ENCODE measurements at places on chromosomes 16 and 17.

- no peak for DNase-seq
Measured at GRCh38 chr16:89346869-89347268, 129.4 kb downstream of the ZNF778 start.

GRCh38 chr17:46059486-46059885, 60.4 kb downstream of the STH start:
- DNase-seq = no peak

GRCh38 chr17:77366206-77366557, 225.4 kb downstream of the SEC14L1 start:
- DNase-seq = no peak

DNA sequence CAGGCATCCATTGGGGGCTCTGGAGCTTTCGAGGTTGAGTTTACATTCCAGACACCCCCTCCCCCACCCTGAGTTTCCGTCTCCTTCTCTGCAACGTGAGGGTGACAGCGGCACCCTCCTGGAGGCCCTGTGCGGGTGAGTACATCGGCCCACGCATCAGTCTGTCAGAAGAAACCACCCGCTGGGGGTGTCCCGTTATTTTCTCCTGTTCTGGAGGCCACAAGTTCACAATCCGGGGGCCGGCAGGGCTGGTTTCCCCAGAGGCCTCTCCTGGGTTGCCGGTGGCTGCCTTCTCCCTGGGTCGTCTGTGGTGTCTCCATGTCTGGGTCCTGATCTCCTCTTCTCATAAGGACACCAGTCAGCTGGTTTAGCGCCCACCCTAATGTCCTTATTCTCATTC, 35.7 kb downstream of the GSE1 start:
- no peak for DNase-seq

DNA sequence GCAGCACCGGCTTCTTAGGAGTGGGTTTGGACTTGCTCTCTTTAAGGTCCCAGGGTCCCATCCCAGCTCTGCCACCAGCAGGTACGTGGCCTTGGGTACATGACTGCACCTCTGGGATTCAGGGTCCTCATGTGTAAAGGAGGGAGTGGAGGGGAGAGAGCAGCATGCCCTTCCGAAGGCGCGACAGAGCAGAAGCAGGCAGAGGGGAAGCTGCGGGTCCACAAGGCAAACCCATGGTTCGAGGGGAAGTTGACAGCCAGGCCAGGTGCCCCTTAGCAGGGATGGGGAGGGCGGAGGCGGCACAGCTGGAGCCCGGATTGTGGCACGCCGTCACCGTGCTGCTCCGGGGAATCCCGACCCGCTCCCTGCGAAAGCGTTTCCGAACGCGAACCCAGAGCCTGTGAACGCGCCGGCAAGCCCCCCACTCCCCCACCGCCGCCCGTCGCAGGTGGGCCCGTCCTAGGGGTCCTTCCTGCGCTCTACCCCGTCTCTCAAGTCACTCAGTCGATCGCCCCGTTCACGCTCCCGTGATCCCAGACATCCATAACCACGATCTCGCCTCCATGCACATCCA, 4.1 kb upstream of the TBX2 start:
- DNase-seq = no peak

- no peak for DNase-seq
Measured at GRCh38 chr17:51869387-51869786, 289.1 kb downstream of the CA10 start.

- DNase-seq = no peak
Measured at GRCh38 chr17:32528825-32529224, 42.0 kb downstream of the CDK5R1 start.

- DNase-seq = no peak
Measured at GRCh38 chr16:17850581-17851250, 380.0 kb upstream of the XYLT1 start.

GRCh38 chr16:74199842-74200124, 96.8 kb upstream of the PSMD7 start:
- DNase-seq = no peak

DNA sequence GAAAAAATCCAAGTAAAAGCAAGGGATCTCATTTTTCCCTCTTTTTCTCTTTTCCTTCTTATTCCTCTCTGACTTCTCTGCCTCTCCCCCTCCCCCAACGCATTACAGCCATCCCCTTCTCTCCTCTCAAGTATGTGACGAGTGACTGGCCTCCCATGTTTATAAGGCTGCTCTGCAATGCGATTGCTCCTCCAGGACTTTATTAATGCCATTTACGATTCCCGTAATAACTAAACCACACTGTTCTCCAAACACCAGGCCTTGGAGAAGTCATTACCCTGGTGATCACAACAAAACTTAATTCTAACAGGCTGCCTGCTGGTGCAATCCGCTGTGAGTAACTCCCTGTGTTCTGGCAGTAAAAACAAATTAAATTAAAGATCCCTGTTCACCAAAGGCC, 88.8 kb downstream of the HS3ST3B1 start:
- DNase-seq = no peak

- no peak for DNase-seq
Measured at GRCh38 chr17:64205804-64206203, 57.3 kb downstream of the TEX2 start.

DNA sequence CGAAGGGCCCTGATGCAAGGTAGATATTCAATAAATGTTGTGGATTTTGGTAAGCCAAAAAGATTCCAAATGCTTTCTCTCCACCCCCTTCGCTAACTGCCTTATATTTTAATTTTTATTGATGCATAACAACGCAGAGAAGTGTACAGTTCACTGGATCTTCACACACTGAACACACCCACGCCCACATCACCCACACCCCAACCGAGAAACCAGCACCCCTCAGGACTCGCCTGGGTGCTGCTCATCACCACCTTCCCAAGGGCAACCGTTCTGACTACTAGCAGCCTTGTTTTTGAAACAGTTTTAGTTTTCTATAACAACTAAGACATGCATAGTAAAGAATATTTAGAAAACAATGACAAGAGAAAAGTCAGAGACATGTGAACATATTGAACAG, 9.1 kb upstream of the PLCG2 start:
- DNase-seq = no peak

GRCh38 chr16:4244254-4245076, 2.6 kb upstream of the SRL start:
- DNase-seq = no peak

DNA sequence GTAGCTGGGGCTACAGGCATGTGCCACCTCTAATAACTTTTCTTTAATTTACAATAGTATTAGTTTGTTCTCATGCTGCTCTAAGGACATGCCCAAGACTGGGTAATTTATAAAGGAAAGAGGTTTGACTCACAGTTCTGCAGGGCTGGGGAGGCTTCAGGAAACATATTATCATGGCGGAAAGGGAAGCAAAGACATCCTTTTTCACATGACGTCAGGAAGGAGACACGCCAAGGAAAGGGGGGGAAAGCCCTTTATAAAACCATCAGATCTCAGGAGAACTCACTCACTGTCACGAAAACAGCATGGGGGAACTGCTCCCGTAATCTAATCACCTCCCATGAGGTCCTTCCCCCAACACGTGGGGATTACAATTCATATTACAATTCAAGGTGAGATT, 18.3 kb downstream of the IL4R start:
- no peak for DNase-seq

GRCh38 chr16:12749076-12749475, 54.6 kb downstream of the CPPED1 start:
- DNase-seq = no peak

DNA sequence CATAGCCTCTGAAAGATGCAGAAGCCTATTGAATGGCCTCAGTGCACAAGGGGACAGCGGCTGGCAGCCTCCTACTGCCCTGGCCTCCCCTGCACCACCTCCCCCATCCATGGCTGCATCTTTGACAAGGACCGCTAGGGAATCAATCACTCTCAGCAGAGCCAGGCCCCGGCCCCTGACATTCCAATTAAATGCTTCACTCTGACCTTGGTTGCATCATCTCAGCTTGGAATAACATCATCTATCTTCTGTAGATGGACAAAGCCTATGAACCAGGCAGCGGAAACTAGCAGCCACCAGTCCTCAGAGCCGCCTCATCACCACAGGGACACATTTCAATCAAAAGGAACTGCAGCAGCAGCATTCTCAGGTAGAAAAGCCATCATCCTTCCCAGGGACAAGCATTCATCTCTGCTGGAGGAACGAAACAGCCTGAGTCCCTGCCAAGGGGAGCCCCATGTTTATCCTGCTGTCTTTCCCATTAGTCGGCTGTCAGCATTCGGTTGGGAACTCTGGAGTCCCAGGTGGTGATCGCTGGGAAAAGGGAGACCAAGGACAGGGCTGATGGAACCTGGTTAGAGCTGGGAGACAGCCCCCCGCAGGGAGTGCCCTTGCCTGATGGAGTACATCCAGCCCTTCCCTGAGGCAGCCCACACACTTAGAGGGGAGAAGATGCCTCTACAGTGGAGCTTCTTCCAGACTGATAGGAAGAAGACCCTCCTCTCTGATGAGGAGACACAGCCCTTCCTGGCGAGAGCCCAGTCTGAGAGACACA, 11.5 kb upstream of the TMEM132E start:
- DNase-seq = no peak

DNA sequence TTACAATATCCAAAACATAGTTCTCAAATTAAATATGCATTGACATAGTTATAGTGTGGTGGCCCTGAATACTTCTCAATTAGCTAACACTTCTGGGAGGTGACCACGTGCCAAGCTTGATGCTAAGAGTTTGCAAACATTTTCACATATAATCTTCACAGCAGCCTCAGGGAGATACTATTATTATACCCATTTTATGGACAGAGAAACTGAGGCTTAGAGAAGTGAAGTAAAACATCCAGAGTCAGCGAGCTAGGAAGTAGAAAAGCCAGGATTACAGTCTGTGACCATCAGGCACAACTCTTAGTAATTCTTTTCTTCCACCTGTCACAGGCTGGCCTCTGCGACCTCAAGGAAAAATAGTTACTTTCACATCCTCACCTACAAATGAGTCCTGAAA, 102.2 kb upstream of the IRX6 start:
- no peak for DNase-seq

DNA sequence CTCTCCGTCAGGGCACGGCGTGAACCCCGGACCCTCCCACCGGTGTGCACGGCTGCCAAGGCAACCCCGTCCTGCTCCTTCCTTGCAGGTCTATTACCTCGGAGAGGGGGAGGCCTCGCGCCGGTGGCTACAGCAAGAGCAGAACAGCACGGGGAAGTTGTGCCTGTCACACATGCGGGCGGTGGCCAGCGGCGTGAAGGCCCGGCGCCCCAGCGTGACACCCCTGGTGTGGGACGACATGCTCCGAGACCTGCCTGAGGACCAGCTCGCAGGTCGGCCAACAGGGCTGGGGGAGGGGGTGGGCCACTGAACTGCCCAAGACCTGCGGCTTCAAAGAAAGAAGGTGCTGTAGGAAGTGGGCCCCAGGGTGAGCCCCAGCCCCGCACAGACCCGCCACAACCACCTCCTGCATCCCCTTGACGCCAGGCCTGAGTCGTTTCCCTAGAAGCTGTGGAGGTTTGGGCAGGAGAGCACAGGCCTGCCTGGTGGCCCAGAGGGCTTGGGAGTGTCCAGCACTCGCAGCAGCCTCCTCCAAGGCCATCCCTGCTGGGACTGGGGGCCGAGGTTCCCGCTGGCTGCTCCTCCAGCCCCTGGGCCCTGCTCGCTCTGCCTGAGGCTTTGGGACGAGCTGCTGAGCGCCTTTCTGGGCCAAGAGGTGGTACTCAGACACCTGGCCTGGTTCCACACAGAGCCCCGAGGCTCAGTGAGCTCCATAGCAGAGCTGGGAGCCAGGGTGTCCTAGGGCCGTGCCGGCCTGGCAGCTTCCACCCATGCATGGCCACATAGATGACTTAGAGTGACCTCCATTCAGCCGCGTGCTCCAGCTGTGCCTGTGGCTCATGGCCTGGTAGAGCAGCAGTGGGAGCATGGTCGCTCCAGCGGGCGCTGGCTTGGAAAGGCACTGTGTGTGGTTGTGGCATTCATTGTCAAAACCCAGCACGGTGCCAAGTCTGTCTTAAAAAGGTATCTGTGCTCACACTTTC, 14.7 kb downstream of the CYBC1 start:
- no peak for DNase-seq

GRCh38 chr17:21113716-21114115, 13.0 kb upstream of the DHRS7B start:
- DNase-seq = no peak

GRCh38 chr17:38352245-38353085, 821 bp downstream of the SOCS7 start:
- no peak for DNase-seq

DNA sequence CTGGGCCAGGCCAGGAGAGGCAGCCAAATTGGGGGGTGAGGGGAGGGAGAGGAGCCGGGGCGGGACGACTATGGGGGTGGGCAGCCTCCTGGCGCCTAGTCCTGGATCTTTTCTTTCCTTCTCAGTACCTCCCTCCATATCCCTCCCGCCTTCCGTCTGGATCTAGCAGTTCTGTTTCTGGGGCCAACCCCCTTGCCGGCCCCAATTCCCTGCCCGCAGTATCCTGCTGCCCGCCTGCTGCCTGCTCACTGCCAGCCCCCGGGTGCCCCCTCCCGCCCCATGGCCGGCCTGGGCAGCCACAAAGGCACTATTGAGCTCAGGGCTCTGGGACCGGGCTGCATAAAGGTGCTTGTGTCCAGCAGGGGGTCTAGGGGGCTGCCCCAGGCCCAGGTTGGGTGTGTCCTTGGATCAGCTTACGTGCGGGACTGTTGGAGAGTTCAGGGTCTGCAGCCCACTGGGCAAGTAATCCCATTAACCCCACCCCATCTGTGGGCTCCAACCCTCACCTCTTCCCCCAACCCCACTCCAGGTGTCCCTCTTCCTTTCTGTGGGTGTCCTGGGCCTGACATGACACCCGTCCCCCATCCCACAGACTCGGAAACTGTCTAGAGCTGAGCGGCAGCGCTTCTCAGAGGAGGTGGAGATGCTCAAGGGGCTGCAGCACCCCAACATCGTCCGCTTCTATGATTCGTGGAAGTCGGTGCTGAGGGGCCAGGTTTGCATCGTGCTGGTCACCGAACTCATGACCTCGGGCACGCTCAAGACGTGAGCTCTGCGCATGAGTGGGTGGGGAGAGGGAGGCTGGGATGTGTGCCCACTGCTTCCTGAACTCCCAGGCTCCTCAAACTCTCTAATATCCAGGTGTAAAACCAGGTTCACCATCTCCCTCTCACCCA, 2.0 kb downstream of the WNK4 start:
- DNase-seq = no peak

GRCh38 chr17:77501751-77502625, 361.2 kb downstream of the SEC14L1 start:
- DNase-seq = no peak

DNA sequence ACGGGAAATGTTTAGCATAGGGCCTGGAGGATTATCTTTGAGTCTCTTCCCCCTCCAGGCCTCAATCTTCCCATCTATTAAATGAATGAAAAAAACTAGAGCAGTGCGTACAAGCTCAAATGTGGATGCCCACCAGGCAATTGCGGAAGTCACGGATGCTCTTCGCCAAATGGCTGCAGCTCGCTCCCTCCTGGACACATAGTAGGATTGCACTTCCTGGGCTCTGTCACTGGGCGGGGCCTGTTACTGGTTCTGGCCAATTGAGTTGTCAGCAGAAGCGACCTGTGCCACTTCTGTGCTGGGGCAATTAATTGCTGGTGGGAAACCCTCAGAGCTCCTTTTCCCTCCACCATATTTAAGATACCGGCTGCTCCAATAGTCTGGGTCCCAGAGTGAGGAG, 168.2 kb upstream of the IRX6 start:
- no peak for DNase-seq
